Myometrial cell (primary cell): ENCODE measurements at places on chromosomes 1 and 21. TPM values are rescaled to one million over a fixed set of nuclear protein-coding genes. Genes with fewer than 3 reads are reported as not detected.

Gene PRKCZ
- 0.86 and 1.4 TPM in 2 replicates for total RNA-seq

Gene CDC7
- total RNA-seq, result 8.9 and 9.0 TPM in 2 replicates

Gene ORC1
- 5.8 and 6.2 TPM in 2 replicates for total RNA-seq

Gene RNU1-2
- total RNA-seq, result not detected in 2 replicates

Gene NLRP3
- total RNA-seq, result 0.18 TPM in 1 of 2 replicates, not detected in the other

Gene LAMC2
- total RNA-seq, result 0.58 and 1.6 TPM in 2 replicates

Gene PIK3C2B
- under 0.01 and 0.53 TPM in 2 replicates for total RNA-seq

Gene G0S2
- total RNA-seq, result 57.6 and 76.7 TPM in 2 replicates

Gene IFNAR1
- total RNA-seq, result 11.2 and 11.9 TPM in 2 replicates

Gene TIAM1
- total RNA-seq, result 0.35 and 1.2 TPM in 2 replicates

Gene WNT2B
- total RNA-seq, result 5.7 and 6.3 TPM in 2 replicates

Gene GBP6
- not detected in 2 replicates for total RNA-seq

Gene CLIC6
- not detected in 2 replicates for total RNA-seq

Gene TNFSF18
- total RNA-seq, result 0.86 and 1.9 TPM in 2 replicates

Gene LCE1B
- not detected in 2 replicates for total RNA-seq

Gene FCRL5
- total RNA-seq, result not detected in 2 replicates
